H4 (cell line): ENCODE measurements at places on chromosomes 6 and 20. TPM values are rescaled to one million over a fixed set of nuclear protein-coding genes. Genes with fewer than 3 reads are reported as not detected.
A peak's percentile ranks its signal among the peaks of the same experiment; 100 is the strongest.

DNA sequence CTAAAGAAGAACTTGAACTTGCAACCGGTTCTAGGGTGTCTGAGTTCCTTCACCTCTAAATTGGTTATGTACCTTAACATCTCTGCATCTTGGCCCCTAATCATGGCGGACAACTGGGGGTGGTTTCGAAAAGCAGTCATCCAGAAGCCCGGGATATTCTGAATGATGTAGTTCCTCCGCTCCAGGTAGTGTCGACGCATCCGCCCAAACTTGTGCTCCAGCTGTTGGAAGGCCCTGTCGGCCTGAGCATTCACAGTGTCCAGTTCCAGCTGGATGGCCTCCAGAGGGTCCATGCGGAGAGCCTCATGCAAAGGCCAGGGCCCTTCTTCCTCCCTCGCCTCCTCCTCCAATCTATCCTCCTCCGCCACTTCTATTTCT is 887 bp downstream of the TSPYL1 start:
- no peak for DNase-seq

- no peak for DNase-seq
Observed at GRCh38 chr20:62123450-62124118, 1.3 kb downstream of the LSM14B start.

- peak; percentile 82 for DNase-seq
Observed at GRCh38 chr6:23003671-23004467, 434.5 kb downstream of the HDGFL1 start.

IFNGR1 gene
- total RNA-seq, result 21.9 and 39.1 TPM in 2 replicates

GABRR1 gene
- not detected in 2 replicates for total RNA-seq

DNA sequence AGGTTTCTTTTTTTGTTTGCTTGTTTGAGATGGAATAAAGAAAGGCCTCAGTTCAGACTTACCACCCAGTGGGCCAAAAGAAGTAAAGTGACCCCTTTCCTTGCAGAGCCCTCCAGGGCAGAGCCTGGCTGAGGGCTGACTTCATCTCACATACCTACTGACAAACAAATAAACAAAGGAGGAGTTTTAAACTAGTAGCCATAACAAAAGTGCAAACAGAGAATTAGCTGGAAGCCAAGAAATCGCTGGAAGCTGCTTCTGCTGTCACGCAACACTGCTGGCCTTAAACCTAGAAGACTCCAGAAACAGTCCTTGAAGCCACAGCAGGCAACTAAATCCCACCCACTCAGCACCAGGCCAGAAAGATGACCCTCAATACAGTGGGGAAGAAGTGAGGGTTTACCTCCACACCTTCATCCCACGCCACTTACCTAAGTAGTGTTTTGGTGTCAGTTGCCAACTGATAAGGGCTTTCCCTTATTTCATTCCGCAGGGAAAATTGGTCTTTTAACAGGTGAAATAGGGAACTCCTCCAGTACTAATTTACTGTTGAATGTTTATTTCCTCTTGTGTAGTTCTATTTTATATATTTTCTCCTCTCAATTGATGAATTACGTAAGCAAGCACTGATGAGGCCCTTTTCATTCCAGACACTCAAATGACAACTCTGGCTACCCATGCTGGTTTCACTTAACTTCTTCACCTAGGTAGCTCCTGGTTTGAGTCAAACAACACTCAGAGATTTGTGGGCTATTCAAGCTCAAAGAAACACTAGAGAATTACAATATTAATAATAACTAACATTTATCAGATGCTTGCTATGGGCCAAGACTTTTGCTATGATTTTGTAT is 46.2 kb downstream of the EDN1 start:
- DNase-seq, result peak; percentile 86

DNA sequence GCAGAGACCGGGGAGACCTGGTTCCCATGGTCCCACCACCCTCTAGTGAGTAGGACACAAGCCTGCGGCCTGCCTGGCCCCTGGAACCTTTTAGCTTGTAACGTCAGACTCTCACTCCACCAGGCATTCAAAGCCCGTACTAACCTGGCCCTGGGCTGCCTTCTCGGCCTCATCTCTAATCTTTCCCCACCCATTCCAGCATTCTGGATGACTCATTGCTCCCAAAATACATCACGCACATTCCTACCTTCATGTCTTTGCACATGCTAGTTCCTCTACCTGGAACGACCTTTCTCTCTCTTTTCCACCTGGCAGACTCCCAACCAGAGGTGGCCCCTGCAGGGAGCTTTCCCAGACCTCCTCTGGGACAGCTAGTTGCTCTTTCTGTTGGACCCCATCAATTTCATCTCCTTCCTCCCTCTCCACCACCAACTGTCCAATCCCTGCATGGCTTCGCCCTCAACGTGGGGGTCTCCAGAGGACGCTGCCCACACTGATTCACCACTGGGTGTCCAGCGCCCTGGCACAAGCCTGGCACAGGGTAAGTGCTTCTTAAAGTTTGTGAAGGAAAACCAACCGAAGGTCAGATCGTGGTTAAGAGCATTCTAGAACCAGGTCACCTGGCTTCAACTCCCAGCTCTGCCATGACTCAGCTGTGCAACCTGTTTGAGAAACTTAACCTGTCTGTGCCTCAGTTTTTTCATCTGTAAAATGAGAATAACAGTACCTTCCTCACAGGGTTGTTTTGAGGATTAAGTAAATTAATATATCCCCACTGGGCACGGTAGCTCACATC is 35.2 kb downstream of the JPH2 start:
- no peak for DNase-seq

CPNE5 gene
- total RNA-seq, result not detected in 2 replicates

DNA sequence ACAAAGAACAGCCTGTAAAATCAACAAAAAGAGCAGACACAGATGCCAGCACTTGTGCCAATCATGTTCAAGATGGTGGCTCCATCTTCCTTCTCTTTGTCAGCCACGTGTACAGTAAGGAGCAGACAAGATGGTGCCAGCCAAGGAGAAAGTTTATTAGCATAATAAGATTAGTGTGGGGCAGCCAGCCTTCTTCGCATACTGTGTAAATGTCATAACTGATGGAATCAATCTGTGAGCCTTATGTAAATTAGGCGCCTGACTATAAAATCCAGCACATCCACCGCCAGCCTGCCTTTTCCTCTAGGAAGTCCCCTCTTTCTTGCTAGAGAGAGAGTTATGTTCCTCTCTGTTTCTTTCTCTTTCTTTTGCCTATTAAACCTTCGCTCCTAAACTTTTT is 99.7 kb upstream of the RALGAPA2 start:
- DNase-seq, result no peak

RIN2 gene
- 13.7 and 18.5 TPM in 2 replicates for total RNA-seq

- DNase-seq, result peak; percentile 37
Observed at GRCh38 chr6:138410972-138411880, 7.2 kb downstream of the HEBP2 start.

DNA sequence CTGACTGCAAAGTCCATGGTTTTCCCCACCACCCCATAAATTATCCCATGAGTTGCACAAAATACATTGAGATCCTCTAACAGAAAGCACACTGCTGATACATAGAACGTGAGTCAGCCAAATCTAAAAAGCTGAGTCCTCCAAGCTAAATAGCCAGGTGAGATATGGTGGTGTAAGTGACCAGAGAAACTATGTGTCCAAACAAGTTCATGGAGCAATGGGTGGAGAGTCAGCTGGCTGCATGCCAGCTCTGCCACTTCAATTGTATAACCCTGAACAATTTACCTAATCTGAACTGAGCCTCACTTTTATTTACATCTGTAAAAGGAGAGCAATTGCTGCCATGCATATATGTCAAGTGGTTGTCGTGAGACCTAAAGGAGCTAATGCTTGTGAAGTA is 9.7 kb downstream of the SNAP25 start:
- no peak for DNase-seq

GRCh38 chr20:39429726-39430125 is 467.6 kb downstream of the DHX35 start:
- DNase-seq, result no peak

TP53TG5 gene
- total RNA-seq, result not detected in 2 replicates

GRCh38 chr6:141103246-141103645 is 1029.5 kb upstream of the GJE1 start:
- no peak for DNase-seq

GRCh38 chr6:40719671-40720374 is 132.7 kb upstream of the LRFN2 start:
- peak; percentile 55 for DNase-seq

- no peak for DNase-seq
Observed at GRCh38 chr20:24027229-24027628, 38.6 kb upstream of the GGTLC1 start.

EEF1E1 gene
- total RNA-seq, result 81.2 and 150 TPM in 2 replicates

PTPRT gene
- total RNA-seq, result not detected in 2 replicates

RIPOR2 gene
- total RNA-seq, result not detected in 2 replicates

GRCh38 chr6:111610548-111611172 is 5.0 kb upstream of the TRAF3IP2 start:
- no peak for DNase-seq

DNA sequence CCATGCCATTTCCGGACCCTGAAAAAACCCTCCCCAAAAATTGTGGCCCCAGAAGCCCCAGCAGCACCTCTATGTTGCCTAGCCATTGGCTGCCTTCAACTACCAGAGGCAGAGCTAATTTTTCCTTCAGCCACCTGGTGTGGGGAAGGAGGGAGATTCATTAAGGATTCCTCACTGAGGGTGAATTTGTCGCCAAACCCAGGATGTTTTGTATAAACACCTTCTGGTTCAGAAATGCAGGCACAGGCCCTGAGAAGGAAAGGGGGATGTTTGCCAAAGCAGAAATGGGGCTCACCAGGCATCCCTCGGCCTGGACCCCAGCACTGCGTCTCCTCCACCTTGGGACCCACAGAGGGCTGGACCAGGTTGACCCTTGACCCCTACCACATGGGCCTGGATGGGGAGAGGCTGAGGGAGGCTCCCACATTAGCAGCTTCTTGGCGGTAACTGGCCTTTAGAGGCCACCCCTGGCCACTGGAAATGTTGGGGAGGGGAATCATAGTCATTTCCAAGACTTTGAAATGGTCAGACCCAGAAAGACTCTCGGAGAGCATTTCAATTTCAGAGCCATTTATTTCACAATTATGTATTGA is 1.8 kb upstream of the PDRG1 start:
- no peak for DNase-seq

GRCh38 chr6:33950472-33950881 is 146.7 kb upstream of the MLN start:
- DNase-seq, result no peak

GRCh38 chr6:46781478-46782378 is 11.5 kb upstream of the MEP1A start:
- DNase-seq, result peak; percentile 66

RAET1E gene
- not detected in 2 replicates for total RNA-seq

NCOA6 gene
- 3.4 and 7.9 TPM in 2 replicates for total RNA-seq

ENPP3 gene
- total RNA-seq, result not detected in 2 replicates

MUC22 gene
- total RNA-seq, result not detected in 2 replicates

MCCD1 gene
- not detected in 2 replicates for total RNA-seq

- peak; percentile 71 for DNase-seq
Observed at GRCh38 chr6:28863604-28864325, 60.0 kb downstream of the TRIM27 start.

DNA sequence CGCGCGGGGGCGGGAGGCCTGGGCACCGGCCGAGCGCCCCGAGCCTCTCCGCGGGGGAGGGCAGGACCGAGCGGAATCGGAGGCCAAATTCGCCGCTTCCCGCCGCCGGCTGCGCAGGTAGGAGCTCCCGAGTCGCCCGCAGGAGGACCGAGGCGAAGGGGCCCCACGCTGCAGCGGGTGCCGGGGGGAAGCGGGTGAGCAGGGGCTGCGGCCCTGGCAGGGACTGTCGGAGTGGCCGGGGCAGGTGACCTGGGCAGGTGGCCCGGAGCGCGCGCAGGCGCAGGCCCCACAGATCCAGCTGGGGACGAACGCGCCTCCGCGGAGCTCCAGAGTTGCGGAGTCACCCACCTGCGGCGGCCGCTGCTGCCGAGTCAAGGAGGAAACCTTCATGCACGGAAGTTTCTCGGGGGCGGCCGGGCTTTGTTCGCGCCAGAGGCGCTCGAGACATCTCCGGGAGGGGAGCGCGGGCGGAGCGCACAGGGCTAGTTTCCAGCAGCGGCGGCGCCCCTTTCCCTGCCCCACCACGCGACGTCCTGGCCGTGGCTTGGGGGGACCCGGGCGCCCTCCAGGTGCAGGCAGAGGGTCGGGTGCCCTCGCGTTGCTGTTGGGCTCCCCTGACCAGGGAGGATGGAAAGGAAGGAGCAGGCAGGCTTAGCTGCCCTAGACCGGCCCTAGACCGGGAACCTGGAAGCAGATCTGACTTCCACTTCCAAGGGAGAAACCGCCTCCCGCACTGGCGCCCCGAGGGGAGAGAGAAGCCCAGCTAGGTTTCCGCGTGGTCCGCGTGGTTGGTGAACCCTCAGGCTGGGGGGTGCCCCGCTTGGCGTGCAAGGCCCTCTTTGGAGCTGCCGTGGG is 590 bp downstream of the SLCO4A1 start:
- no peak for DNase-seq

DNA sequence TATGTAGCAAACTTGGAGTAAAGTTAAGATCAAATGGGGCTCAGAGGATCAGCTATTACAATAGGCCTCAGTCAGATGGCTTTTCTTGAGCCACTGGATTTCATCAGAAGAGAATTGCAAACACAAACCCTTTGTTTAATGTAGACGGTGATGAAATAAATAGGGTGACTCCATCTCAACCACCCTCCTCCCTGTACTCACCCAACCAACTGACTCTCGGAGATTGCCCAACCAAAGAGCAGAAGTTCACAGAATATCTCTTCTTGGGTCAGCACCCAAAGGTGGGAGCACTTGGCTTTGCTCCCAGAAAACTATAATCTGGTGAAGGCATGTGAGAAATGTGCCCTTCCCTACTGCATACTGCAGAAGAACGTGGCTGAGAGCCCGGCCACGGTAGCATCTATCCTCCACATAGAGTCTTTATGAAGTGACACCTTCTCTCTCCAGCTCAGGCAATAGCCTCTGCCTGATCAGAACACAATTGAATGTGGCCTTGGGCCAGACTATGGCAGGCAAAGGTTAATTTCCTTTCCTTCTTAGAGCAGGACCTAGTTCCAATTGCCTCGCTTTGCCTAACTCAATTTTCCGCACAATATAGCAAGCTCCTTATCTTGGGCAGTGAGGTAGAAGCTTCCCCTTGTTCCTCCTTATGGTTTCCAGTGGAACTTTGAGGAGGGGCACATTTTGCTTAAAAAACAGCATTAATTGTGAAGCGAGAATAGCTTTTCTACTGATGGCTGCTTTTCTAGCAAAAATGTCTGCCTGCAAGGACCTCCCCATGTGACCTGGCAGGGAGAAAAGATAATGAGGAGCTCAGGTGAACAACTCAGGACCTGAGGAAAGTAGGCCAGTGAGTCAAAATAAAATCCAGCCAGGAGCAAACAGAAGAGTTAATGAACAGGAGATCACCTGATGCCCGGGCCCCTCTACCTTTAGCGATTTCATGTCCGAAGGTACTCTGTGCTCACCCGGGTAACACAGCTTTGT is 79.4 kb downstream of the GFOD1 start:
- DNase-seq, result peak; percentile 77

GRCh38 chr6:30066577-30067459 is at the start of gene PPP1R11:
TSS of gene PPP1R11 (plus strand) at chr6:30067198. CDS start at chr6:30067411, 213 bp downstream.
- DNase-seq, result peak; percentile 99

TAGAP gene
- not detected in 2 replicates for total RNA-seq

- DNase-seq, result no peak
Observed at GRCh38 chr6:126628125-126628524, 288.2 kb downstream of the CENPW start.

DNA sequence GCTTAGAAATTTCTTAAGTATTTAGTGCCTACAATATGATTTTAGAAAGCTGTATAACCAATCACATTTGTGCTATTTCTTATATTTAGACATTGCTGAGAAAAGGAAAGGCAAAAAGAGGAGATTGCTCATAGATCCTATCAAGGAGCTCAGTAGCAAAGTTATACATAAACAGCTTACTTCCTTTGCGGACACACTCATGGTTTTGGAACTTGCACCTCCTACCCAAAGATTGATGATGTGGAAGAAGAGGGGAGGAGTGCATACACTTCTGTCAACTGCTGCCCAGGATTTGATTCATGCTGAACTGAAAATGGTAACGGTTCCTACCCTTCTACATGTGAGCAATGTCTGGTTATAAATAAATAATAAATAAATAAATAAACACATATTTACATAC is 16.7 kb downstream of the RAD21L1 start:
- peak; percentile 64 for DNase-seq

CTSZ gene
- total RNA-seq, result 0.17 and 0.18 TPM in 2 replicates
